Activated CD8-positive, alpha-beta memory T cell treated with anti-CD3 and anti-CD28 coated beads for 1 hour (primary cell): ENCODE measurements at places on chromosomes 16 and 17.

- no peak for DNase-seq
These were observed 5.1 kb upstream of the ZNF385C start for GRCh38 chr17:42103221-42103954.

- DNase-seq: no peak
These were observed 14.2 kb upstream of the PEMT start for GRCh38 chr17:17605729-17606088.

- no peak for DNase-seq
These were observed 16.9 kb upstream of the ABCC12 start for GRCh38 chr16:48172682-48173081.

DNA sequence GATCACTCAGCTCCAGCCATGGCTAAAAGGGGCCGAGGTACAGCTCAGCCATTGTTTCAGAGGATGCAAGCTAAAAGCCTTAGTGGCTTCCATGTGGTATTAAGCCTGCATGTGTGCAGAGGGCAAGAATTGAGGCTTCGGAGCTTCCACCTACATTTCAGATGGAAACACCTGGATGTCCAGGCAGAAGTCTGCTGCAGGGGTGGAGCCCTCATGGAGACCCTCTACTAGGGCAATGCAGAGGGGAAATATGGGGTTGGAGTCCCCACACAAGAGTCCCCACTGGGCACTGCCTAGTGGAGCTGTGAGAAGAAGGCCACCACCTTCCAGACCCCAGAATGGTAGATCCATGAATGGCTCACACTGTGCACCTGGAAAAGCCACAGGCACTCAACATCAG, 14.7 kb upstream of the PSMD11 start:
- no peak for DNase-seq

DNA sequence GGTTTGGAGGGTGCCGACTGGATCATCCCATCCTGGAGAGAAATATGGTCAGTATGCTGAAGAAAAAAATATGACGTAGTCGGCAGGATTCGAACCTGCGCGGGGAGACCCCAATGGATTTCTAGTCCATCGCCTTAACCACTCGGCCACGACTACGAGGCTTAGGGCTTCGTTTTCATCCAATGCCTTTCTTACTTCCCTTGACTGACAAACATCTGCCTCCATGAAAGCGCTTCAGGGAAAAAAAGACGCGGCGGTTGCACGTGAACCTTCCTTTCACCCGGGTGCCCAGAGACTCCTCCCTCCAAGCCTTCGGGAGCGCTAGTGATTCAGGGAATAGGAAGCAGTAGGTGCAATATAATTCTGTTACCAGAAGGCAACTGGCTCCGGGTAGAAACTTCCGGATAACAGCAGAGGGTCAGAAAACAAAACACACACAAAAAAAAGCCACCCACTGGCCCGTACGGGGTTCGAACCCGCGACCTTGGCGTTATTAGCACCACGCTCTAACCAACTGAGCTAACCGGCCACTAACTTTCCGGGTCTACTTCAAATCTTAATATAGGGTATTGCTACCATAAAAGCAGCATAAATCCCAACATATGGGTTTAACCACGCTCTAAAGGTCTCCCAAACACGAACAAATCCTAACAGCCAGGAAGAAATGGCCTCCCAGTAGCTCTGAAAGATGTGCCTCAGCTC, 16.3 kb upstream of the AURKB start:
- DNase-seq: no peak
